ENCODE measurements at places on chromosomes 2 and 18. TPM values are rescaled to one million over a fixed set of nuclear protein-coding genes. Genes with fewer than 3 reads are reported as not detected.

The RAMP1 gene
- total RNA-seq: 2.7 TPM

The MAP3K19 gene
- total RNA-seq: not detected

The CTAGE1 gene
- not detected for total RNA-seq

The SERPINB10 gene
- not detected for total RNA-seq

The PDE1A gene
- 27.9 TPM for total RNA-seq

The ZNF804A gene
- 4.7 TPM for total RNA-seq

The RTP5 gene
- total RNA-seq: not detected

The PSMA8 gene
- total RNA-seq: not detected

The COL3A1 gene
- total RNA-seq: 3,691 TPM

The PLCL1 gene
- 0.60 TPM for total RNA-seq

The BOLL gene
- not detected for total RNA-seq

Data from bronchial smooth muscle cell (primary cell).